Esophagus mucosa (tissue), 1 donor: ENCODE measurements at places on chromosomes 3 and 15. TPM values are rescaled to one million over a fixed set of nuclear protein-coding genes. Genes with fewer than 3 reads are reported as not detected.

The ADAMTS7 gene
- total RNA-seq, result 0.48 TPM

The GRIP2 gene
- total RNA-seq, result 2.0 TPM

The GOLGA6A gene
- 0.08 TPM for total RNA-seq

The ZDHHC3 gene
- total RNA-seq, result 72.3 TPM

The XPC gene
- 13.4 TPM for total RNA-seq

The MUSTN1 gene
- 0.40 TPM for total RNA-seq

The SERPINI2 gene
- total RNA-seq, result not detected
